ENCODE measurements at places on chromosomes 11 and 22.
A peak's percentile ranks its signal among the peaks of the same experiment; 100 is the strongest.

DNA sequence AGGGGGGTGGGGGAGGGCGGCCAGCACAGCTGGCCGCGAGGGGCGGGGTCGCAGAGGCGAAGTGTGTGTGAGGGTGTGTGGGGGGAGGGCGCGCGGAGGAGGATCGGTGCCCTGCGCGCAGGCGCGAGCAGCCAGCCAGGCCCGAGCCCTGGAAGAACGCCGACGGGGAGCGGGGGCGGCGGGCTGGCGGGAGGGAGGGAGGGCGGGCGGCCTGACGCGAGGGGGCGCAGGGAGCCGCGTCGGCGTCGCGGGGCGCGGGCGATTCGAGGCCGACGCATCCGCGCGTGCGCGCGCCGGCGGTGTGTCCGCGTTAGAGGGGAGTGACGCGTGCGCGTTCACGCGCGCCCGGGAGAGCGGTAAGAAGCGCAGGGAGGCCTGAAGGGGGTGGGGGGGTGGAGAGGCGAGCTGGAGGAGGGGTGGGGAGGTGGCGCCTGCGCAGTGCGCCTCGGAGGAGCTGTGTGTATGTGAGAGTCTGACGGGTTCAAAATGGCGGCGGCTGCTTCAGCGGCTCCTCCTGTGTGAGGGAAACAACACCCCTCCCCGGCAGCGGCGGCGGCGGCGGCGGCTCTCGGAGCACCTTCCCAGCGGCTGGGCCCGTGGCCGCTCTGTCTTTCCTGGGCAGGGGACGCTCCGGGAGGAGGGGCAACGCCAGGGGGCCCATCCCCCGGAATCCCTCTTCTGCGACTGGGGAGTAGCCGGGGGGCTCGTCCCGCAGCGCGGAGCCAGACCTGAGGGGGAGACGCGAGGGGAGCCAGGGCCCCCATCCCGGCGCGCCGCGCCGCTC is at the start of gene KDM2A:
Gene KDM2A (plus strand): TSS at position 463 of the 784 bp plus-strand sequence. CDS start 2,054 bp downstream, outside the sequence.
- peak; percentile 97 for DNase-seq

GRCh38 chr22:44486538-44486937 is 11.5 kb downstream of the RTL6 start:
- no peak for DNase-seq

GRCh38 chr22:19776433-19777031 is 16.0 kb downstream of the TBX1 start:
- DNase-seq = no peak

GRCh38 chr22:45296628-45297297 is 12.0 kb downstream of the UPK3A start:
- peak; percentile 37 for DNase-seq

- no peak for DNase-seq
Observed at GRCh38 chr11:6799402-6799801, at the start of gene OR6A2. Gene OR6A2 (minus strand): TSS chr11:6799689. CDS start chr11:6795708, 3,981 bp downstream.

DNA sequence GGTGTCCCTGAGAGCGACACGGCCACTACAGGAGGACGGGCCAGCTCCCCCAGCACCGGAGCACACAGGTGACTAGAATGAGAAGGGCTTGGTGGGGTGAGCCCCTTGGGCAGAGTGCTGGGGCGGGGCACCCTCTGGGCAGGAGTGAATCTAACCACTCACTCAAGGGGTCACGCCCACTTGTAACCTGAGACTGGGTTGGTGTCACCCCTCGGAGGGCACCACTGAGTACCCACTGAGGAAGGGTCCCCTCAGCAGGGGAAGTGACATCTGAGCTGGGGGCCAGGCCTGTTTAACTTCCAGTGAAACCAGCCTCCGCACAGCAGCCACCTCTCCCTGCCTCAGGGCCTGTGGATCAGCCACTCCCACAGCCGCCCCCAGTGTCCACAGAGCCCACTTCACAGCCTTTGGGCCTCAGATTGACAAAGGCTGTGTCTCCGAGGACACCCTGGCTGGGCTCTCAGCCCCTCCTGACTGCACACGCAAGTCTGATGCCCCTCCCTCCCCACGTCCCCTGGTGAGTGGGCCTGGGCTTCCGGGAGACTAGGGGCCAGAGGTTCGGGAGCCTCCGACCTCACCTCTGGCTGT is 5.6 kb downstream of the GATD1 start:
- DNase-seq = no peak

- peak; percentile 29 for DNase-seq
Observed at GRCh38 chr11:62081378-62082291, 42.2 kb upstream of the INCENP start.

GRCh38 chr22:21800552-21801303 is 65.1 kb upstream of the YPEL1 start:
- no peak for DNase-seq

GRCh38 chr11:70080763-70081162 is 2.6 kb downstream of the ANO1 start:
- DNase-seq = no peak

DNA sequence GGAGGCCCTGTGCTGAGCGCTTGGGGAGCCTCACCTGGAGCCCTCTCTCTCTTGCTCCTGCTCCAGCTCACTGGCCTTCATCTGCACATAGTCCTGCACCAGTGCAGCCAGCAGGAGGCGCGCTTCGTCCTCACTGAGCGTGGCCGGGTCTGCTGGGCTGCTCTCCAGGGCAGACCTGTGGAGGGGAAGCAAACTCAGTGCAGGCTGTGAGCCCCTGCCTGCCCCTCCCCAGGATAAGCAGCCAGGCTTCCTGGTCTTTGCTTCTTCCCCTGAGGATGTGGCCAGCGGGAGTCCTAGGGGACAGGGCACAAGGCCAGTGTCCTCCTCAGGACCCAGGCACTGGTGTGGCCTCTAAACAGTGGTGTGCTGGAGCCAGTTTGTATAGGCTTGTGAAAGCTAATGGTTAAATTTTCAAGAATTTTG is 2.2 kb downstream of the CALCA start:
- no peak for DNase-seq

- DNase-seq = no peak
Observed at GRCh38 chr11:119976805-119977560, 160.9 kb downstream of the TRIM29 start.

GRCh38 chr11:17571431-17572358 is 24.6 kb downstream of the OTOG start:
- DNase-seq = no peak

GRCh38 chr11:126390272-126390867 is 34.9 kb downstream of the ST3GAL4 start:
- DNase-seq = no peak

DNA sequence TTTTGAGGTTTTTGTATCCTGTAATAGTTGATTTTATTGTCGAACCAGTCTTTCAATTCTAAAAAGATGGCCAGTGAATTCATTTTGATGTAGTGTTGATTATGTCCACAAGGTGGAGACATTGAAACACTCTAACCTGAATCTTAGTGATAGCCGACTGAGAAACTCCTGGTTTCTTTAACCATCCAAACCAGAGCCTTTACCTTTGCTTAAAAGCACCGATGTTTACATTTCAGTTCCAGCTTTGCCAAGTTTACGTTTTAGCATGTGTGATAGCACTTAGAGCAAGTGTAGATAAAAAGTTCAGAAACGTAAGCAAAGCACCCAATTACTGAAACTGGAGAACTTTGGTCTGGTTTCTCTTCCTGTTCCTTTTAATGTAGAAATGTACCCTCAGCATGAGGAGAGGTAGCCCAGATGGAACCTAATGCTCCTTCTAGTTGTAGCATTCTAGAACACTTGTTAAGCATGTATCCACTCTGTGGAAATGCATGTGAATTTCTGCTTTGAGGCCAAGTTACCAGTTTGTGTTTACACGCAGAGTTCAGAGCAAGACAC is 208.6 kb downstream of the DBX1 start:
- peak; percentile 20 for DNase-seq

GRCh38 chr11:106827687-106828086 is 190.6 kb downstream of the GUCY1A2 start:
- no peak for DNase-seq

GRCh38 chr11:57566005-57566904 is 1.2 kb downstream of the UBE2L6 start:
- peak; percentile 37 for DNase-seq

GRCh38 chr11:11408436-11409221 is 55.6 kb upstream of the CSNK2A3 start:
- no peak for DNase-seq

DNA sequence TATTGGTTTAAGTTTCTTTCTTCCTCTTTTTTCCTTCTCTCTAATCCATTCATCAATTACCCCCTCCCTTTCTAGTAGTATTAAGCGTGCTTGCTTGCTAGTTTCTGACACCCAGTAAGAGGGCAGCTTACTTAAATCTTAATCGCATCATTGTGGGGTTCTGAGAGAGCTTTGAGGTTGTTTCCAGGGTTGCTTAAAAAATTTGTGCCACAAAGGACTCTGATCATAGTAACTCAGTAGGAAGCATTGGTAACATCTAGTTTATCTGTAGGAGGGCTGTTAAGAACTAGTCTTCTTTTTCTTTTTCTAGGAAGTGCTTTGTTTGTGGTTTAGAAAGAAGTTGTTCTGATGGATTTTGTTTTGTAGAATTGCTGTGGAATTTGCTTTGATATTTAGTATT is 45.3 kb downstream of the TMEM135 start:
- DNase-seq = no peak

- DNase-seq = no peak
Observed at GRCh38 chr11:26805001-26805400, 83.1 kb upstream of the SLC5A12 start.

GRCh38 chr11:19368726-19369375 is 128.1 kb upstream of the E2F8 start:
- no peak for DNase-seq

GRCh38 chr22:31577711-31578110 is 81.4 kb downstream of the SFI1 start:
- DNase-seq = no peak

- DNase-seq = no peak
Observed at GRCh38 chr11:33317662-33318061, 60.5 kb downstream of the HIPK3 start.

GRCh38 chr11:81946831-81947230 is 786.8 kb downstream of the FAM181B start:
- no peak for DNase-seq

DNA sequence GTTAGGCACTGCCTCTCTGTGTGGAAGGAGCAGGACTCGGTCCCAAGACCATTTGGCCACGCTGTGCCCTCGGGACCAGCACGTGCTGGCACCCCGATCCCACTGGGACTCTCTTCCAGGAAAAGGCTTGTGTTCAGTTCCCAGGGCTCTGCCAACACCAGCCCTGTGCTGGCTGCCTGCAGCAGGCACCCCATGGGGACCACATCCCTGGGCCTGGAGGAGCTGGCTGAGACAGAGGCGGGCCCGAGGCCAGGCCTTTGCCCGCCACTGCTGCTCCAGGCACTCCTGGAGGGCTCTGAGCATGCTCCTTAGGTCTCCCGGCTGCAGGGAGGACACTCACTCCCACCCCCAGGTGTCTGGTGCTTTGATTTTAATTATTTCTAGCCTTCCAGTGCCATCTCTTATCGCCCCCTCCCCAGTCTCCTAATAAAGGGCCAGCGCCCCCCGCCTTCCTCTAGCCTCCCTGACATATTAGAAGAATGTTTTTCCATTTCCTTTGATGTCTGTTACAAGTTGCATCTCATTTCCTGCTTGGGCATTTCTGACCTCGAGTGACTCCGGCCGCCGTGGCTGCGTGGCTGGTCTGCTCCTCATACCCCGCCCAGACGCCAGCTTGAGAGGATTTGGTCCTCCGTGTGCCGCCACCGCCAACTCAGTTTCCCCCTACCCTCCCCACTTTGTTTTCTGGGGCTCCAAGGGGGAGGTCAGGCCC is 14.4 kb downstream of the CDKN1C start:
- DNase-seq = no peak

DNA sequence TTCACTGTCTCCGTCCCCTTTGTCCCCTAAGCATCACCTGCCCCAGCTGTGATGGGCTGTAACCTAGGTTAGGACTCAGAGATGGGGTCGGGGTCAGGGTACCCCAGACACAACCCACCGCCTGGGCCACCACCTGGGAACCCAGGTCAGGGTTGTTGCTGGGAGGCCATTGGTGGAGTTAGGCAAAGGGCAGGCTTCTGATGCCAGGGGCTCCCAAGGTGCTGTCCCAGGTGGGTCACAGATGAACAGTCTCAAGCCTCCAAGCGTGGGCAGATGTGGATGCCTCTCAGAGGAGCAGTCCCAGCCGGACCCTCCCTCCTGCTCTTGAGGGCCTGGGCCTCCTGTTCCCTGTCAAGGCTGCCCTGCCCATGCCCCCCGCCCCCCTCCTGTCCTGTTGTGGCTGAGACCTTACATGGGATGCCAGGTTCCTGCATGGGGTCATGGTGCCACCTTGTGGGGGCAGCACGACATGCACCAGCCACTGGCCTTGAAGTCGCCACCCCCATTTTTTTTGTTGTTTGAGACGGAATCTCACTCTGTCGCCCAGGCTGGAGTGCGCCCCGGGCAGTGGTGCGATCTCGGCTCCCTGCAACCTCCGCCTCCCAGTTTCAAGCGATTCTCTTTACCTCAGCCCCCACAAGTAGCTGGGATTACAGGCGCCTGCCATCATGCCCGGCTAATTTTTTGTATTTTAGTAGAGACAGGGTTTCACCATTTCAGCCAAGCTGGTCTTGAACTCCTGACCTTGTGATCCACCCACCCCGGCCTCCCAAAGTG is 12.1 kb downstream of the GATD1 start:
- DNase-seq = no peak

- no peak for DNase-seq
Observed at GRCh38 chr11:13965337-13965736, 2.8 kb downstream of the SPON1 start.

DNA sequence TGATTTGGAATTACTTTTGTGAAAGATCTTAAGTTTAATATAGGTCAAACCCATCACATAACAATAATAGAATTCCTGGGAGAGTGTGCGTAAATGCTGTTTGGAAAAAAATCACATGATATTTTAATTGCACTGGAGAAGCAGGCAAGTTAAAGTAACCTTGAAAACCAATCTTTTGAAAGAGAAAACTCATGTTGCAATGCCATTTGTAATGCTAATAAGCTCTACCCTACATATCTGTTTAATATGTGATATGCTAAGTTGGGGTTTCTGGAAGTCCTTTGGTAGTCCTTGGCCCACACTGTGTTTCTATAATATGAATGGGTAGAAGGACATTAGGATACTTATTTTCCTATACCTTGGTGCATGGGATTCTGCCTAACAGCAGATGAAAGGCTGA is 370.4 kb downstream of the DDX10 start:
- no peak for DNase-seq

DNA sequence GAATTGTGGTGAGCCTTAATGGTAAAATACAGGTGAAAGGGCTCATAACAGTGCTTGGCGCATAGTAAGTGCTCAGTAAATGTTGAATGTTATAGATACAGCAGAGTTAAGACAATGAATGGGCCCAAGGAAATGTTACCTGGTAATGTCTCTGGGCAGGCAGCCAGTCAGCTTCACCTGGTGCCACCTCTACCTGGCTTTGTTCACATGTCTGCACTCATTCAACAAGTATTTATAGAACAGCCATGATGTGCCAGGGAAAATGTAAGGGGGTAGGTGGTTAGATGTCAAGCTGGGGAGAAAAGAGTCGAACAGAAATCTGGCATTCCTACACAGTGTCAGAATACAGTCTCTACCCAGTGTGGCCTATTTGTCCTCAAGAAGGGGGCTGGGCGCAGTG is 238.8 kb upstream of the SYN3 start:
- no peak for DNase-seq

GRCh38 chr11:131910523-131911387 is 540.3 kb downstream of the NTM start:
- no peak for DNase-seq

DNA sequence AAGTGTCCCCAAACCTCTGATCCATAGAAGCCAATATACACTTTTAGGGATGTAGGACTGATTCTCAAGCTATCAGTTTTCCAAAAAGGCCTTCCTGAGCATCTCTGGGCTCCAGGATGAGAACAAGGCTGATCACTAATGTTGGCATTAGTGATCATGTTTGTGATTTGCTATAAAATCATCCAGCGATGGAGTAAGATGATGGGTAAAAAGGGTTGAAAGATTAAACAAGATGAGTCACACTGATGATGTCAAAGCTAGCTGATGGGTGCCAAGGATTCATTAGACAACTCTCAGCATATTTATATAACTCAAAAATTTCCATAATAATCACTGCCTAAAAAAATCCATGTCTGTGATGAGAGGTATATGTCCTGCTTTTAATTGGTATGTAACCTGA is 42.8 kb downstream of the ZNF280B start:
- DNase-seq = no peak
